Osteoblast (primary cell): ENCODE measurements at places on chromosomes 3 and 15. TPM values are rescaled to one million over a fixed set of nuclear protein-coding genes. Genes with fewer than 3 reads are reported as not detected.

SYNPR gene
- total RNA-seq: not detected in 2 replicates

DNA sequence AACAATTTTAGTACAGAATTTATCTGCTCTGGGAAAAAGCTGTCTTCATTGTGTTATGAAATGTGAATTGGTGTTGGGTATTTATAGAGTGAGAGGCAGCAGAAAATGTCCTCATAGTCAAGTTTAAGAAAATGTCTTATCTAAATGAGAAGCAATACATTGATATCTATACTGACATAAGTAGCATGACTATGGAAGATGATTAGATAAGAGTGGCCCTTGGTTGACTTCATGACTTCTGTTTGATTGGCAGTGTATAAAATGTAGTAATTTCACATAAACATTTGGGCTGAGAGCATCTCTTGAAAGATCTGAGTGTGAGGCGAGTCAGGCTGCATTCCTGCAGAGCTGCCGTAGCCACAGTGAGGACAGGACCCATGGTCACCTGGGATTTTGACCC, 19.4 kb downstream of the MCTP2 start:
- no peak for DNase-seq

RPL4 gene
- total RNA-seq: 2,311 and 3,002 TPM in 2 replicates

DNA sequence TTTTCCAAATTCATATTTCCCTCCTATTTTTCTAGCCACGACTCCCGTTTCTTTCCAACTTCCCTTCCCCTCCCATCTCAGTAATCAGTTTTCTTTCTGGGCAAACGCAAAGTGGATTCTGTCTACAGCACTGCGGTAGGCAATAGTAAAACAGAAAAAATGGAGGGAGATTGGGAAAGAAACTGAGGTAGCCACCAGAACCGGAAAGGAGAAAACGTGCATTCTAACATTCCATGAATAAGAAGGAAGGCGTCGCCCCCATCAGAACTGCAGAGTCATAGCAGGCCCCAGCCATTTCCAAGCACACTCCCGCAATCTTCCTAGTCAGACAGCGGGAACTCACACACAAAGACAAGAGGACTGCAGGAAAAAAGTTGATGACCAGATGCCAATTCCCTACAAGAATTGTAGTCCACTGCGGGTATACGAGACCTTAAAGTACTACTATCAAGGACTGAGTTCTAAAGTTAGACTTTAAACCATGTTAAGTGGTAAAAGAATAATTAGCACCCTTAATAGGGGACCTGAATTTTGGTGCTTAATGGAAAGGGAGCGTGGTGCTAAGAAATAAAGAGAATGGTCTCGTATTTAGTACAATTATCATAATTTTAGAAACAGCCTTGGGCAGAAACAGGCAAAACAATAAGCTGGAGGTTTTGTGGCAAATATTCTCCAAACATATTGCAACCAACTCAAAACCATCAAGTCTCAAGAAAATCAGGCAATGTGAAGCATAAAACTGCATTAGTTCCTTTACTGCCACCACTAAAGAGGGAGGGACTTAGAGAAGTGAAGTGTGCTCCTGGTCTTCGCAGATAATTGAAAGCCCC, 1.4 kb downstream of the PFN2 start:
- peak; percentile 90 for DNase-seq

SLC6A1 gene
- total RNA-seq: not detected in 2 replicates

- no peak for DNase-seq
Measured at GRCh38 chr3:142273501-142273900, 48.1 kb upstream of the GK5 start.
